ENCODE measurements at places on chromosomes 12 and 14.

DNA sequence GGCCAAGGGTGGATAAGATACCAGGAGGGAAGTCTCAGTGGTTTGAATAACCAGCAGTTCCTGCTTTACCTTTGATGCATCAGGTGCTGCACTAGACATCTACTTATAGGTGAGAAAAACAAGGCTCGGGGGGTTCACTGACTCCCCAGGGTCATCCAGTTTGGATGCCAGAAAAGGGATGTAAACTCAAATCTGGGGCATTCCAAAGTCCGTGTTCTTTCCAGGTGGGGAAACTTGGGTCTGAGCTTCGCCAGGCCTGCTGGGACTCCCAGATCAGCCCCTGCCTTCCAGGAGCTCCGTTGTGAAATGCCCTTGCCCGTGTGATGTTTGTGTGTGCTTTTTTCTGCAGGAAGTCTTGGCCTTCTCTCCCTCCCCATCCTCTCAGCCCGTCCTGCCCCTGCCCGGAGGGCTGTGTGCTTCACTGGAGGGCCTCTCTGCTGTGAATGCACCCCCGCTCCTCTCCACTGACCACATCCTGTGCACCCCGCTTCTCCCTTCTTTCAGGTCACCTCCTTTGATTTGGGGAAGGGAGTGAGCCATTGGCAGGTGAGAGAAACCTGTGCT lies 42.1 kb downstream of the TSPAN9 start:
- DNase-seq: no peak

DNA sequence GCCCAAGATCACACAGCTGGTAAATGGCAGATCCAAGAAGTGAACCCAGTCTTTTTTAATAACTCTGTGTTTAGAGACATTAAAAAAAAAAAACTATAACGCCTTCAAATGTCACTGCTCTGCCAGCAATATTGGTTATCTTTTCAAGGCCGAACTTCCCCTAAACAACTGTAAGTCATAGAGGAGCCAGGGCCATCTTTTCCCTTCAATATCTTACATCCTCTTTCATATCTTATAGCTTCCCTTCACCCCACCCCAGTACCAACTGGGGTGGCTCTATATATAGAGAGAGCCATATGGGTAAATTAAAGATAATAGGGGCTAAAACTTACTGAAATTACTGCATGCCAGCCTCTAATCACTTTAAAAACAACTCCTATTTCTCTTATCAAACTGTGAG lies 100.2 kb downstream of the STAB2 start:
- DNase-seq: no peak

- no peak for DNase-seq
Measured at GRCh38 chr12:94152292-94153078, 4.1 kb downstream of the PLXNC1 start.

- DNase-seq: no peak
Measured at GRCh38 chr14:101130861-101131260, 227.3 kb upstream of the RTL1 start.

DNA sequence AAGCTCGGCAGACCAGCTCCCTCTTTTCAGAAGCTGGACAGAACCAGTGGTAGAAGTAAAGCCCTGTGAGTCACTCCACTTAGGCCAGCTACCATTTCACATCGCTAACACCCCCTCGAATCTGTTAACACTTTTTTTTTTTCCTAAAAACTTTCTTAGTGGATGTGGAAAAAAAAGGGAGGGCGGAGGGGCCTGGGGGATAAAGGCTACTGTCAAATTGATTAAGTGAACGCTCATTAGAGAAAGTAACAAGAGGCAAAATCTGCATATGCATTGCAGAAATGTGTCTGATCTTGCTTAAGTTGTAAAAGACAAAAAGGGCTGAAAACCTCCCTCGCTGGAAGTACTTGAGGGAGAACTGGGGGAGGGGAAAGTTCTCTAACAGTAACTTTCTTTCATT lies 86.6 kb upstream of the OTX2 start:
- DNase-seq: no peak

All from T-helper 17 cell (primary cell).